Esophagus squamous epithelium (tissue), 5 donors: ENCODE measurements at places on chromosomes 6 and 20.

DNA sequence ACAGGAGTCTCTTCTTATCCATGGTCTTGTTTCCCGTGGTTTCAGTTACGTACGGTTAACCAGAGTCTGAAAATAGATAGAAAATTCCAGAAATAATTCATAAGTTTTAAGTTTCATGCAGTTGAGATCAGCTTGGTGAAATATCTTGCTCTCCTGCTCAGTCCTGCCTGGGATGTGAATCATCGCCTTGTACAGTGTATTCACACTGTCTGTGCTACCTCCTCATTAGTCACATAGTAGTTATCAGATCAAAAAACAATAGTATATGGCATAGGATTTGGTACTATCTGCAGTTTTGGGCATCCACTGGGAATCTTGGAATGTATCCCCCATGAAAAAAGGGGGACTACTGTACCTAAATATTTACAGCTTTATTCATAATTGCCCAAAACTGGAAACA is 22.7 kb upstream of the MOCS1 start:
- DNase-seq: no peak

GRCh38 chr20:53917145-53918019 is 153.0 kb downstream of the BCAS1 start:
- no peak for DNase-seq

DNA sequence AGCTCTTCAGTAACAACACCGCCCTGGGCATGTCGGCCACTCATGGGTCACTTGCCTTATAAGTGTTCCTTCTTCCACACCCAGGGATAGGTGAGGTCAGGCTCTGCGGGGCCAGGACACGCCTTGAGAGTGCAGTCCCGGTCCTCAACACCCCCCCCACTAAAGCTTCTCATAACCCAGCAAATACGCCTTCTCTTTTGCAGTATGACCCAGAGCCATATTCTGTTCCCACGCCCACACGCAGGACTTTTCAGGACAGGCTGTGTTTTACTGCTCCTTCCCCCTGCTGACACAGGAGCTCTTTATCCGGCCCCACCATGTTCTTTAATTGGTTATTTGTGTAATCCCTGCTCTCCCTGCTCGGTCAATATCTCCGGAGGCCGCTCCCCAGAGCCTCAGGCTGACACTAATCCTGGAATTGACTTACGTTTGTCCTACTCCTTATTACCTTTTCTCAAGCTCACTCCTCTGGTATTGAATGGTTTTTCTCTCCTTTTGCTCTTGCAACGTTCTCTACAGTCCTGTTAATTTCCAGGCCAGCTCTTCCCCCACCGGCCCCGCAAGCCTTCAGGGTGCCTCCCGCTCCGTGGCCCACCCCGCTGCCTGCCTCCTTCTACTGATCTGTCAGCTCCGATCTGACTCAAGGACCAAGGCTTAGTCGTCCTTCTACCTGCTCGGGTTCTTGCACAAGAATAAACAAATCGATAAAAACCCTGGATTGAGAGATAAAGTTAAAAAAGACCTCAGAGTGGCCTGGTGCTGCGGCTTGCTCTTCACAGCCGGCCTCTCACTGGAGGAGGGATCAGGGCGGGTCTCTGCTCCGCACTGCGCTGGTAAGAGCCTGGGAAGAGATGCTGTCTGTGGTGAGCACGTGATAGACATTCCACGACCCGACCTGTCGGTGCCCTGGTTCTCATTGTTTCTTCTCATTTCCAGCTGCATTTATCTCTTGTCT is 357.5 kb downstream of the ZFAND3 start:
- DNase-seq: no peak

- DNase-seq: no peak
Observed at GRCh38 chr20:34112600-34113101, 608 bp upstream of the EIF2S2 start.

DNA sequence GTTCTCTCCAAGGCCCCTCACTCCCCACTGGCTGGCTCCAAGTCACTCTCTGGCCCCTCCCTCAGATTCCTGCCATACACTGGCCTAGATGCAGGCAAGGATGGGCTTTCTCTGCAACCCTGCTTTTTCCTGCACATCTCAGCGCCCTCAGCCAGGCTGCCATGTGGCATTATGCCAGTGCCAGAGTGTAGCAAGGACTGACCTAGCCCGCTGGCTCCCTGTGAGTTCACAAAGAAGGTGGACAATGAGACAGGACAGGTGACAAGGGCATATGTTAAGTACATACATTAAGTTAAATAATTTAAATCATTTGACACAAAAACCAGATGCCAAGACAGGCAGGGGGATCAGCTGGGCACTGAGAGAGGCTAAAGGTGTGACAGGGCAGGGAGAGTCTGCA is 394.6 kb downstream of the ZFAND3 start:
- DNase-seq: no peak

DNA sequence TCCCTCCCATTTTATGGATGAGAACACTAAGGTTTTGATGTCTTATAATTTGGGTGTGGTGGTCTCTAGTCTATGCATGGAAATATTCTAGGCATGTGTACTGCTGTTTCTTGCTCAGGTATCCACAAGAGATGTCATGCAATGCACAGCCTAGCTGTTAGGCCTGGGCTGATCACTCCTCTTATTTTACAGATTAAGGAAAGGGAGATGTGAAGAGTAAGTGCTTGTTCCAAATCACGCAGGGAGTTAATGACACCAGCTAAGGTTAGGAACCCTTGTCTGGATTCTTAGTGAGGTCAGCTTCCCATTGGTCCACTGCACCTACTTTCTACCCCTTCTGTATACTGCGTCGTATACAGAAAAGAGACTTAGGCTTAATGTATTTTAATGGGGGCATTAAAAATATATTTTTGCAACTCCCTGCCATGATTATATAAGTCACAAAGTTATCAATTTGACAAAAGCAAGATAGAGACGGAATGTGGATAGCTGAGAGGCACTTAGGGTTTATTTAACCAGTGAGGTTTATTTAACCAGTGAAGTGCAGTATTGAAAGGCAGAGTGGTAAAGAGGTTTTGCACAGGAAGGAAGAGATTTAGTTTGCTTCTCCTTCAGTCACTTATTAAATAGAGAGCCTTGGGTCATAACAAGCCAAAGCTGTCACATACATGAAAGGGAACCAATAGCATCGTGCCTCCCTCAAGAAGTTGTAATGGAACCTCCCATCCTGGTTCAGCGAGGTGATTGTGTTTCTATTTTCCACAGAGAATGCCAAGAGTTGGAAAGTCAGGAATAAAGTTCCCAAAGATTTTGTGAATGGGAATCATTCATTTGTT is 95.0 kb upstream of the FAM184A start:
- no peak for DNase-seq

DNA sequence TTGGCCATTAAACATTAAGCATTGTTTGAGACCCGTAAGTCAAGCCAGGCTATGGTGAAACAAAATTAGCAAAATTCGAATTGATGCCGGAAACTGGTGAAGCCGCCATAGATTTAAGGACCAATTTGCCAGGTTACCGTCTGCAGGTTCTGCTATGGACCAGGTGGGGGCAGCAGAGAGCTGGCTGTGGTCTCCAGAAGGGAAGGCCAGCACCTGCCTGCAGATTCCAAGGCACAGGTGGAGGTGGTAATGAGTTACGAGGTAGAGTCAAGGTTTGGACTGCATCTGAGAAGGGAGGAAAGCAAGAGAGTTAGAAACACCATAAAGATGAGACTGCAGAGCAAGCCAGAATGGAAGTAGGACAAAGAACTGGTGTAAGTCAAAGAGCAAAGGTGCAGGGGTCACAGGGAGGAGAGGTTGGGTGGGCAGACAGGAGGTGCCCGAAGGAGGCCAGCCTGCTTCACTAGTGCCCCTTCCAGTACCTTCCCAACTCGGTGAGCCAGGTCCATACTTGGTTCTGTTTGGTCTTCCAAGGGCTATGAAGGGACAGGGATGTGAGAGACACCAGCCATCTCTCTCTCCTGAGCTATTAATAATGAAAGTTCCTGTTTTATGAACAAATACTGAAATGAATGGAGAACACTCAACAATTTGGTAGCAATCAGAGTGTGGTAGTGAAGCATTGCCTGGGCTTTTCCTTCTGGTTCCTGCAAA is 131.6 kb upstream of the ESR1 start:
- no peak for DNase-seq

DNA sequence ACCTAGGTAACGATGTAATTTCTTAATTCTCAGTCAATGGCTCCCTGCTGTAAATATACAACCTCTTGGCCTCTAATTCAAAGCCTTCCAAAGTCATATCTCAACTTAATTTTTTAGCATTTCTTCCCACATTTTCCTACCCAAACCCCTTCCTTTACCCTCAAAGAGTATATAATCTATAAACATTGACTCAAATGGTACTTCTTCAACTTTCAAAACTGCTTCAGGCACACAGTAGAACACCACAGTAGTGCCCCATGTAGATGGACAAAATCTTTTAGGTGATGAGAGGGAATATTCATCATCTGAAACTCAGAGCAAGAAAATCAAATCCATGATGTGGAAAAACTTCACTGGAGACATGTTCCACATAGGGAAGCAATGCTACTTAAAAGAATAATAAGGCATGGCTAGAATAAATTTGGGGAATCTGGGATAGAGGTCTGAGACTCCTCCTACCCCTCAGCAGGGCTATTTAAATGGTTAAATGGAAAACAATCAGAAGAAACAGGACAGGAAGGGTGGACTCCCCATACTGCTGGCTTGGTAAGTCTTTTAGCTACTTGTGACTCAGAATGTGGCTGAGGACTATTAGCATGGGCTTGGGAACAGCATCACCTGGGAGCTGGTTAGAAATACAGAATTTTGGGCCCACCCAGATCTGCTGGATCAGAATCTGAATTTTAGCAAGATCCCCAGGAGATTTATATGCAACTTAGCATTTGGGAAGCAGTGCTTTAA is 6.4 kb downstream of the SLC22A2 start:
- no peak for DNase-seq

DNA sequence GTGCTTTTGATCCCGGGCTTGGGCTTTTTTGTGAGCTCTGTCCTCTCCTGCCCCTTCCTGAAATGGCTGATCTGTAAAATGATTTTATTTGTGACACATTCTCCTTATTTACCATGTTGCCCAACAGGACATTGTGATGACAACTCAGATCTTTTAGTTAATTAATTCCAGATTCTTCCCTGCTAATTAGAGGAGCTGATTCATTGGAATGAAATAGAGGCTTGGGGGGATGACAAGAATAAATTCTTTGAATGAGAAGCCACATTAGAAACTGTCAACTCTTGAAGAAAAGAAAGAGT is 26.1 kb upstream of the GABRR1 start:
- no peak for DNase-seq

GRCh38 chr6:167268683-167269280 is 22.3 kb upstream of the UNC93A start:
- no peak for DNase-seq

- DNase-seq: no peak
Observed at GRCh38 chr20:59811681-59812171, 121.7 kb downstream of the SYCP2 start.

GRCh38 chr6:115004204-115004603 is 661.4 kb upstream of the HS3ST5 start:
- DNase-seq: no peak

DNA sequence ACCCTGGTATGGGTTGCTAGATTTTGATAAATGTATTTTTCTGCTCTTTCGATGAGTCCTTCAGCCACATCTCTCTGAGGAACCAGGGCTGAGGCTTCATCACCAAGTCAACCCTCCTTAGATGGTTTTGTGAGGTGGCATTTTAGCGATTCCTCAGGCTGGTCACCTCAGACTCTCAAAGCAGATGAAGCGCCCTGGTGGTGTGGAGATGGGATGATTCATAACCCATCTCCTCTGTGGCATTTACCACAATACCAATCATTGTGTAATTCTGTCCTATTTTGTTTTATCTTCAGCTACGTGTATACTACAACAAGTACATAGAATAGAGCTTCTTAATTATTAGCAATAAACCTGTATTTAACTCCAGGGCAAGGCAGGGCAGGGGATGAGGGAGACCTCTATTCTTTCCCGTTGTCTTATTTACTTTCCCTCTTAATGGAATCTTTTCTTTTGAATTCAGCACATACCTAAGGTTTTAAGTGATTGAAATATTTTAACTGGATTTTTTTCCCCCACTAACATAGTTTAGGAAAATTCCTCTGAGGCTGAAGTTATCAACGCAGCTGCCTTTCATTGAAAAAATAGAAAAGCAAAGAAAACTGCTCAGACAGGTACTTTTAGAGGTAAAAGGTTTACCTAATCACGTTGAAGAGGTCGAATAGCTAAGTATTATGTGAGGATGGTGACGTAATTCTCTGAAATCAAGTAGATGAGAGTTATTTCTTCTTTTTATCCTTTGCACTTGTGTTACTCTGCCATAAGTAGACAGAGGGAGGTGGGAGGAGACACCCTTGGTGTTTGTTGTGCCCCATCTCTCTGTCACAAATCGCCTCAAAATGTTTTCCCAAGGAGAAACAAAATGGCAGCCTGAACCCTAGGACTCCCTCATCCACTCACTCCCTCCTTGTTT is 57.4 kb upstream of the EDN3 start:
- no peak for DNase-seq

GRCh38 chr6:12348530-12349511 is 58.7 kb downstream of the EDN1 start:
- DNase-seq: no peak

- no peak for DNase-seq
Observed at GRCh38 chr6:25788305-25788922, 33.9 kb downstream of the SLC17A4 start.

GRCh38 chr20:63405102-63405730 is 44.1 kb upstream of the CHRNA4 start:
- DNase-seq: no peak

DNA sequence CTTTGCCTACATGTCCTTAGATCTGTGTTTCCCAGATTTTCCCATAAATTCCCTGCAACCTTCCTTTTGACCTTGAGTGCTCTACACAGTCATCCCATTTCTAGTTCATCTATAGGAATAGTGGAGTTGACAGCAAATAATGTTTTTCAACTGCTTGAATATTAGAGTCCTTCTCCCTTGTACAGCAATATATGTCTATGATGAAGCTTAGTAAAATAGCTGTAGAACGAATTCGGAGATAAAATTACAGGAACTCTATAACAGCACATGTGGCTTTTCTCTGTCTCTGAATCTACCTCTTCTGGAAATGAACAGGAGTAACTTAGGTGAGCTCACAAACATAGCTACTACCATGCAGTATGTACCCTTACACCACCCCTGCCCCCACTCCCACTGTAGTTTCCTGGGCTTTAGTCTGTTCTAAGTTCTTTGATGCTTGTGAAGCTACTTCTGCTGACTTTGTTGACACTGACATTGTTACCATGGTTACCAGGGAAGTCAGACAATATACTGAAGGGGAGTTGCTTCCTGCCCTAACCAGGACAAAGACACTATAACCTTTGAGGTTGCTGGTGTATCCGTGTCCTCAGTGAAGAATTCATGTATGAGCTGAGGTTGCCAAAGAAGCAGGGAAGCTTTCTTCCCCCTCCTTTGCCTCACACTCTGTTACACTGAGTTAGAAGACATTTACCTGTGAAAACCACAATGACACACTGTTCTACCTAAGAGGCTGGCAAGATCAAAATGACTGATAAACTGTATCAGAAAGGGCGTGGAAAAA is 35.8 kb upstream of the SHLD1 start:
- no peak for DNase-seq

GRCh38 chr6:132400883-132401617 is at the start of gene MOXD1:
Gene MOXD1 (minus strand): TSS chr6:132401475. CDS start chr6:132401426, 49 bp downstream.
- no peak for DNase-seq

DNA sequence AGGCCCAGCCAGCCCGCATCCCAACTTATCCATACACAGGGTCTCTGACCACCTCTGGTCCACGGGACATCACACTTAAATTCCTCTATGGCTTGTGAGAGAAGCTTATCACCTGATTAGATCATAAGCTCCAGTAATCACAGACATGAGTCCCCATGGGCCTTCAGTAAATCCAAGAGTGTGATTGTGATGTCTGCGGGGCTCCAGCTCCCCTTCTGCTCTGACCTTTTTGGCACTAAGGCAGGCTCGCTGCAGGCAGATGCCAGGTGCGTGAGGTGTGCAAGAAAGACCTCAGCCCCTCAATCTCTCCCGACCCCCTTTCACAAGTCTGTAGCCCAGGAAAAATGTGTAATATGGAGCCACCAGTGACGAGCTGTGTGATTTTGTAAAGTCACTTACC is 127.6 kb upstream of the DUSP22 start:
- DNase-seq: no peak
